ENCODE measurements at places on chromosomes 5 and 9.

GRCh38 chr5:107072967-107073366, 597.8 kb downstream of the EFNA5 start:
- no peak for DNase-seq

GRCh38 chr5:148748702-148749392, 77.6 kb upstream of the ADRB2 start:
- no peak for DNase-seq

GRCh38 chr5:160472482-160472881, 50.8 kb downstream of the PTTG1 start:
- DNase-seq, result no peak

DNA sequence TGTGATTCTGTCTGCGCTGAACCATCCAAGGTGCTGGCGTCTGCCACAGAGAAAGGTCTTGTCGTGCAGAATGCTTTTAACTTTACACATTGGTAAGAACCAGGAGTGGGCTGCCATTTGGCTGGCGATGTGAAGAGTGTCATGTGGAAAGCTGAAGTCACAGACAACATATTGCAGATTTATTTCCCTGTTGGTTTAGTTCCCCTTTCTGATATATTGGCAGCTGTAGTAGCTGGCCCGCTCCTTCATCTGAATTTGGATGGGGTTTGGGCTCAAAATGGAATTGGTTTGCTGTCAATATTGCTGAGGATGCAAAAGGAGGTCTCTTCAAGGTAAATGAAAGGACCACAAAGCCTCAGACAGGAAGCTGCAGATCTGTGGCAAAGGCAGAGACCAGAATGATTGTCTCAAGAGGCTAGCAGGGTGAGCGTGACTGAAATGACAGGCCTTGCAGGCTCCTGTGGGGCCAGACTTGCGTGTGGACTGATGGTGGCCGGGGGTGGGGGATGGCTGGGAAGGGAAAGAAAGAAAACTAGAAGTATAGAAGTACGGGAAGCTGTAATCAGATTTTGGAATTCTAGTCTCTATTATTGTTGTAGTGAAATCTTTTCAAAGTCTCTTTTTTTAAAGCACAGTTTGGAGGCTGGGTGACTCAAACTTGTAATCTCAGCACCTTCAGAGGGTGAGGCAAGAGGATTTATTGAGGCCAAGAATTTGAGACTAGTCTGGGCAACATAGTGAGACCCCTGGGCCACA, 25.1 kb upstream of the CD180 start:
- no peak for DNase-seq

DNA sequence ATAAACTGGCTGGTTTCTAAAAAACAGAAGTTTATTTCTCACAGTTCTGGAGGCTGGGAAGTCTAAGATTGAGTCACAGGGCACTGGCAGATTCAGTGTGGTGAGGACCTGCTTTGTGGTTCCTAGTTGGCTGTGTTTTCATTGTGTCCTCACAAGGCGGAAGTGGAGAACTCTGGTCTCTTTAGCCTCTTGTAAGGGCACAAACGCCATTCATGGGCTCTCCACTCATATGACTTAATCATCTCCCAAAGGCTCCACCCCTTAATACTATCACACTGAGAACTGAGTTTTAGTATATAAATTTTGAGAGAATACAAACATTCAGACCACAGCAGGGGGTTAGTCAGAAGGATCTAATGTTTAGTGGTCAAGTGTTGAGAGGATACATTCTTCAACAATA, 208.2 kb downstream of the SEC61B start:
- DNase-seq, result peak; percentile 94

DNA sequence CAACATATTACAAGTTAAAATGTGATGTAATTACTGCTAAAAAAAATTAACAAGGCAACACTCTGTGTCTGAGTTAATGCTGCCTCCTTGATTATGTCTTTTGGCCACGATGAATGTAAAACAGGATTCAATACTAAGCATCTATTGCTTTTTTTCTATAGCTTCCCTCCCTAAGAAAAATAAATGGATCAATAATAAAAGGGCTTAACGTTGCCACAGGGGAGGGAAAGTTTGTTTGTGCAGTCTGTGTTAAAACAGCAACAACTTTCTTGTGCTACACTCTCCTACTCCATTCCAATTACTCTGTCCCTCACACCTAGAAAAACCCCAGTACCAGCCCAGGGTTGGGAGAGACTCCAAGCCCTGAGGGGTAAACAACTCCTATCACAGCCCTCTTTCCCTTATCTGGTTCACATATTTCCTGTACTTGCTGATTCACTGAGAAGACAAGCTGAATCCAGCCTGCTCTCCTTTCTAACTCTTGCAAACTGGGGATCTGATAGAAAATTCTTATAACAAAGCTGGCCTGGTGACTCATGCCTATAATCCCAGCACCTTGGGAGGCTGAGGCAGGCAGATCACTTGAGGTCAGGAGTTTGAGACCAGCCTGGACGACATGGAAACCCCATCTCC, 44.8 kb downstream of the PTPN3 start:
- DNase-seq, result peak; percentile 83

GRCh38 chr9:131657037-131657377, 82.9 kb downstream of the RAPGEF1 start:
- DNase-seq, result no peak

DNA sequence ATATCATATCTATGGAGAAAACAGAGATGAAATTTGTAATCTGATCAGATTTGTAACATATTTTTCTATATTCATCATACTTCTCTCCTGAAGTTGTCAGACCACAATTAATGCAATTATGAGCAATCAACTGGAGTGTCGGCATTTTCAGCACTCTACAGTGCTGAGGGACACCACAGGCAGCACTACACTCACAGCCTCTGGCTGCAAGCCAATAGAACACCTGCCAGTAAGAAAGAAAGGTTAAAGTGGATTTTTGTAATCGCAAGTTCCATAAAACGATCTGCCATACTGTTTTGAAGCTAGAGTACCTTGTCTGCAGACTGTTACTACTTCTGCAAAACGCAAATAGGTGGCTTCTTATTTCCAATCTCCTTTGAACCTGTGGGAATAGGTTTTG, 147.6 kb downstream of the ADAMTS6 start:
- DNase-seq, result no peak

GRCh38 chr9:73133921-73134407, 17.7 kb upstream of the ANXA1 start:
- no peak for DNase-seq

DNA sequence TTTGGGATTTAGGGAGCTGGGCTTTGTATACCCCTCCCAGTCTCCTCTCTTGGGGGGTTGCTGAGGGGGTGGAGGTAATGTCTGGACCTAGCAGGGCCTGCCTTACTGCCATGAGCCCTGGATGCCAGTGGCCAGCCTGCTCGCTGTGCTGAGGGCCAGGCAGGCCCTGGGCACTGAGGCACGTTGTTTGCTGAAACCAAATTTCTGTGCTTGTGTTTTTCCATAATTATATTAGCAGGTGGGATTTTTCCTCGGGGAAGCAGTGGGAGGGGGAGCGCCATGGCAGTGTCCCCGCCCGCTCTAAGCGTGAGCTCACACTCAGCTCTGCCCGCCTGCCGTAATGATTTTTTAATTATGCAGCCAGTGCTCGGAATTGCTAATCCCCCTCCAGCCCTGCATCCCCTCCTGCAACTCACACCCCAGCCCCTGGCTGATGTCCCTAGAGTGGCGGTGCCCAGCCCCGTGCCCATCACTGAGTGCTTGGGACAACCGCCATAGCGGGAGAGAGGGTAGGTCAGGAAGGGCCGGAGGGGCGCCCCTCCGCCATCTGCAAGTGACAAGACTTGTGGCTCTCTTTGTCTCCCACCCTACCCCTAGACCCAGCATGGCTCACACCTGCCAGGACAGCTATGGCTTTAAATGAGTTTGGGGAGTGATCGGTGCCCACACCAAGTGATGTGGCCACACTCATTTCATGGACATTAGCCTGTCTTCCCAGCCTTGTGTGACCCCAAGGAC, 20.9 kb downstream of the CXXC5 start:
- no peak for DNase-seq

DNA sequence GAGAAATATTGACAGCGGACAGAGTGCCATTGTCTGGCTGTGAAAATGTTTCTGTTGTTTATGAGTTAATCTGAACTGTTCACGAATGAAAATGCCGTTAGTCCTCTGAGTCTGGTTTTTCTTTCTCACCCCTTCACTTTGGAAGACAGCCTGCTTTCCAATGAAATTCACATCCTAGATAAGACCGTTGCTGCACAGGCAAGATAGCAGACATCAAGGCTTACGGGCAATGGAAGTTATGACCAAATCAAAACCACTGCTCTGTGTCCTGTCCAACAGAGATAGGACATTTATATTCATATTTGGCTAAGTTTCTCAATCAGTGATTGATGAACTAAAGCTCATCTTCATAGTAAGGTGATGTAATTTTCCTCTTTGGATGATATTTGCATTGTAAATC, 180.0 kb upstream of the DMAC1 start:
- DNase-seq, result no peak

DNA sequence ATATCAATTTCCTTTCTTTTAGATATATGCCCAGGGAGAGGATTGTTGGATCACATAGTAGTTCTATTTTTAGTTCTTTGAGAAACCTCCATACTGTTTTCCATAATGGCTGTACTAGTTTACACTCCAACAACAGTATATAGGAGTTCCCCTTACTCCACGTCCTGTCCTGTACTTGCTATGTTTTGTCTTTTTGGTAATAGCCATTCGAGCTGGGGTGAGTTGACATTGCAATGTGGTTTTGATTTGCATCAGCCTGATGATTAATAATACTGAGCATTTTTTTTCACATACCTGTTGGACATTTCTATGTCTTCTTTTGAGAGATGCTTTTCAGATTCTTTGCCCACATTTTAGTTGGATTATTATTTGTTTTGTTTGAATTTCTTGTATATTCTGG, 445.9 kb downstream of the NTRK2 start:
- DNase-seq, result no peak

GRCh38 chr5:172364773-172365172, 81.2 kb upstream of the UBTD2 start:
- DNase-seq, result peak; percentile 27

DNA sequence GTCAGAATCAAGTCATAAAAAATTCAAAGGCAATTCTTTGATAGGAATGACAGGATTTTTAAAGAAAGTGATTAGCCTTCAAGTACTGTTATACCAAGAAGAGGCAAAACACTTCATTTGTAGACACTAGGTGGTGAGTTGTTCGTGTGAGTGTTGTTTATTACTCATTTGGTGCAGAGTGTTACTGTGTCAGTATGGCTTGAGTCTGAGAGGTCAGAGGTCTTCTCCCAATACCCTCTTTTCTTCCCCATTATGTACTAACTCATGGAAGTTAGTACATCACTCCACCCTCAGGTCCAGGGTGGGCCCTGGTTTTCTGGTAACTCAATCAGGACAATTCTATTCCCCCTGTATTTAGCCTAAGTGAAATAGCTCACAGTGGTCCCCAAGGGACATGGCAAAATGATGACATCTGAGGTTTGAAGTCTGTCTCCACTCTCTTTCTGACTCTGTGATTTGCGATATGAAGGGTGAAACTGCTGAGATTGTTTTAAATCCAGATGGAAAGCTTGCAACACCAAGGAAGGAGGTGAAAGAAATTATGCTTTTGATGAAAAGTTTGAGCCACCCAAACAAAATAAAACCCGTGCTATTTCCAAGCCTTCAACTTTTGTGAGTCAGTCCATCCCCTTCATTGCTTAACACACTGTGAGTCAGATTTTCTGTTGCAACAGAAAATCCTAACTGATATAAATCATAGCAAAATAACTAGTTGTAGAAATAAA, 56.8 kb downstream of the NUDT12 start:
- peak; percentile 84 for DNase-seq

- DNase-seq, result no peak
These were observed 28.3 kb upstream of the UHRF2 start for GRCh38 chr9:6384732-6385131.

- DNase-seq, result no peak
These were observed 27.8 kb upstream of the SETD9 start for GRCh38 chr5:56881571-56881970.

DNA sequence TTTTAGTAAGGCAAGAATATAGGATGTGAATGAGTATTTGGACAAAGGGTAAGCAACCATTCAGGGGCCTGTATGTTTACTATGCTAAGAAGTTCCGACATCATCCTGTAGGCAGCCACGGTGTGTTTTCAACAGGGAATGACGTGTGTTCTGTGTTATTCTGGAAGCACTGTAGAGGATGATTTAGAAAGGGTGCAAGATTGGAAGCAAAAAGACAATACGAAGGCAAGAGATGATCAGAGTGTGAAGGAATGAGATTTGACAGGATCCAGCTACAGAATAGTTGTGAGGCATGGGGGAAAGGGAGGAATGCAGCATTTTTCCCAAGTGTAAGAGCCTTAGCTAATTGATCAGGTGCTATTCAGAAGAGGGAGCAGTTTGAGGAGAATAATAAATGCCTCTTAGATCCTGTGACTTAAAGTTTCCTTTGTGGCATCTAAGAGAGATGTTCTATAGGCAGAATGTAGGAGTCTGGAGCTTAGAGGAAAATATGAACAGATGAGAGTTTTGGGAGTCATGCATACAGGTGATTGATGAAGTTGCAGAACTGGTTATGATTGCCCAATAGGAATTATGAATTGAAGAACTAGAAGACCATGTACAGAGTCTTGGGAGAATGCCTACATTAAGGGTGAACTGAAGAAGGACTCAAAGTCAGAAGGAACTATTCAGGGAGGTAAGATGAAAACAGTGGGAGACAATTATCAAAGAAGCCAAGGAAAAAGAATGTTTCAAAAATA, 2.5 kb downstream of the SMC5 start:
- DNase-seq, result no peak

- DNase-seq, result no peak
These were observed 409.6 kb downstream of the GADD45G start for GRCh38 chr9:90014421-90014820.

DNA sequence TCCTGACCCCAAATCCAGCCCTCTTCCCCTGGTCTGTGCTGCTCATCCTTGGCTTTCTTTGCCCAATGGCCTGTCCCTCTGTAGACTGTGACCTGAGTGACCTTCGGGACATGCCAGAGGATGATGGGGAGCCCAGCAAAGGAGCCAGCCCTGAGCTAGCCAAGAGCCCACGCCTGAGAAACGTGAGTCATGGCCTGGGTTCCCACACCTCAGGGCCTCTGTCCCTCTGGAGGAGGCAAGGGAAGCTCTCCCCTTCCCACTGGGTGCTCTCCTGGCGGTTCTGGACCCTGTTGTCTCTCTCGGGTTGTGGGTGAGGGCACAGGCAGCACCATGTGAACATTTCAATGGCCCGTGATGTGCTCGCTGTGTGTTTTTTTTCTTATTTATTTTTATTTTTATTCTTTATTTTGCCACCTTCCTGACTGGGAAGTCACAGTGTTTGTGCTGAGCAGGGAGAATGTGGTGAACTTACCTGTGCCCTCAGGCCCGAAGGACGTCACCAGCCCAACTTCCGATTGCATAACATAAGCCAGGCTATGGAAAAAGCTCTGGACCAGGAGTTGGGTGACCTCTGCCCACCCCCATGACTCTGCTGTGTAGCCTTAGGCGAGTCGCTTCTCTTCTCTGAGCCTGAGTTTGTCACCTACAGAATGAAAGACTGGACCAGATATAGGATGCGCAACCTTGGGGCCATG, 29.5 kb downstream of the AFAP1L1 start:
- DNase-seq, result no peak
